ENCODE measurements at places on chromosomes 1 and 21. TPM values are rescaled to one million over a fixed set of nuclear protein-coding genes. Genes with fewer than 3 reads are reported as not detected.
A peak's percentile ranks its signal among the peaks of the same experiment; 100 is the strongest.

DNA sequence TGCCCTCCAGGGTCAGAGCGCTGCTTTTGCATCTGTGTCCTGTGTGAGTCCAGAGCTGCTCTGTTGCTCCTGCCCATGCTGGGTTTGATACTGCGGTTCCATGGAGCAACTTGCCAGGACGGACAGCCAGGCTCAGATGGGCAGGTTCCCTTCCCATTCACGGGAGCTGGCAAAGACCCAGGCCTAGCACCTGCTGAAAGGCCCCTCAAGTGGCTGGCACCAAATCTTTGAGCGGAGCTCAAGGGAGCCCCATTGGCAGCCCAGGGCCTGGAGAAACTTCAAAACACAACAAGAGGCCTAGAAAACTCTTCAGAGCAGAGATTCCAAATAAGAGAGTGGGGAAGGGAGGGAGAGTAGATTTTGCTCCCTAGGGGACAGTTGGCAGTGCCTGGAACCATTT lies 97.2 kb downstream of the ACTL8 start:
- no peaks in the 10 kb centered on the region for H3K4me1 ChIP-seq
- DNase-seq = no peak
- no peak overlapping the region for H3K27ac ChIP-seq
- H3K36me3 ChIP-seq = no peaks in the 10 kb centered on the region
- no peaks in the 10 kb centered on the region for H3K27me3 ChIP-seq

DNA sequence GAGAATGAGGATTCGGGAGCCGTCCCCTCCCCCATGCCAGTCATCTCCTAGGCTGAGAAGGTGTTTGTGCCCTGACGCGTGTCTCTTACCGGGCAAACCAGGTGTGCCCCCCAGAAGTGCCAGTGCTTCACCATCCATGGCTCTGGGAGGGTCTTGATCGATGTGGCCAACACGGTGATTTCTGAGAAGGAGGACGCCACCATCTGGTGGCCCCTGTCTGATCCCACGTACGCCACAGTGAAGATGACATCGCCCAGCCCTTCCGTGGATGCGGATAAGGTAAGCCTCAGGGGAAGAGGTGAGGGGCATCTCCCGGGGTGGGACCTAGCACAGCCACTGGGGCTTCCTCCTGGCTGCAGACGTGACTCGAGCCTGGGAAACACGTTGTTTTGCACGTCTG lies 959 bp downstream of the PADI6 start:
- H3K4me3 ChIP-seq = no peak overlapping the region
- H3K4me1 ChIP-seq = no peaks in the 10 kb centered on the region
- peaks cover 19% of the 10 kb centered on the region for H3K27me3 ChIP-seq
- no peaks in the 10 kb centered on the region for H3K36me3 ChIP-seq
- DNase-seq = no peak

GRCh38 chr1:96998466-96998865 lies 276.9 kb downstream of the PTBP2 start:
- no peak overlapping the region for H3K4me3 ChIP-seq
- H3K27ac ChIP-seq = peak overlapping the region; percentile 98
- no peak for DNase-seq
- H3K27me3 ChIP-seq = no peaks in the 10 kb centered on the region
- H3K36me3 ChIP-seq = no peaks in the 10 kb centered on the region

- H3K4me1 ChIP-seq = no peaks in the 10 kb centered on the region
- H3K27me3 ChIP-seq = no peaks in the 10 kb centered on the region
- no peaks in the 10 kb centered on the region for H3K36me3 ChIP-seq
- H3K27ac ChIP-seq = no peak overlapping the region
These were observed 158.8 kb upstream of the NFIA start for GRCh38 chr1:60923389-60924087.

DNA sequence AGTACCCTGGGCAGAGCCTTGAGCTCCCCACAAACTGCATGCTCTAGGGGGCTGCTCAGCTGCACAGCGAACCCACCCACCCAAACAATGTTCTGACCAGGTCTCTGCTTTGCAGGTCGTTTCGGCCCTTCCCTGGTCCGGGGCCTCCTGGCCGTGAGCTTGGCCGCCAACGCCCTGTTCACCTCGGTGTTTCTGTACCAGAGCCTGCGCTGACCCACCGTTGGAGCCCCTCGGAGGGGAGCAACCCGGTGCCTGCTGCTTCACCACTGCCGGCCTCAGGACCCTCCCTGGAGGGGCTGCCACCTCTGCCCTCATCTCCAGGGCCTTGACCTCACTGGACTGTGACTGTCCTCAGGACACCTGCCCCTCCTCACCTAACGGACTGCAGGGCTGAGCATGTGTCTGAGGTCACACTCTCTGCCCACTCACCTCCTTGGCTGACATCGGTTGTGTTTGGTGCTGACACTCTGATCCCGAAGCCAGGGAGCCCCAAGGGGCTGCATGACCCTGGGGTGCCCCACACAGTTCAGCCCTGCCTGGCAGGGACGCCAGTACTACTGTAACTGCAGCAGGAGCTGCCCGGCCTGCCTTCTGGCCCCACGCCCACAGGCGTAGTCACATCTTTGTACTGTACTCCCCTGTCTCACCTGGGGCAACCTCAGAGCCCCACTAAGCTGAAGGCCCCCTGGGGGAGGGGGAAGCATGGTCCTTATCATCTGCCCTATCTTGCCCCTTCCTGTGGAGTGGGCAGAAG lies 24.3 kb downstream of the TMEM201 start:
- peaks cover 35% of the 10 kb centered on the region for H3K4me1 ChIP-seq
- H3K4me3 ChIP-seq = no peak overlapping the region
- no peak for DNase-seq
- H3K27me3 ChIP-seq = no peaks in the 10 kb centered on the region
- H3K36me3 ChIP-seq = peaks cover 8% of the 10 kb centered on the region

- H3K27ac ChIP-seq = no peak overlapping the region
- no peak overlapping the region for H3K4me3 ChIP-seq
- H3K27me3 ChIP-seq = no peaks in the 10 kb centered on the region
These were observed 72.3 kb downstream of the GALNT2 start for GRCh38 chr1:230139315-230139714.

GRCh38 chr1:110508028-110508940 lies 10.7 kb downstream of the KCNA10 start:
- DNase-seq = no peak
- no peaks in the 10 kb centered on the region for H3K36me3 ChIP-seq
- no peak overlapping the region for H3K4me3 ChIP-seq
- no peak overlapping the region for H3K27ac ChIP-seq
- no peaks in the 10 kb centered on the region for H3K27me3 ChIP-seq
- peaks cover 4% of the 10 kb centered on the region for H3K4me1 ChIP-seq

DNA sequence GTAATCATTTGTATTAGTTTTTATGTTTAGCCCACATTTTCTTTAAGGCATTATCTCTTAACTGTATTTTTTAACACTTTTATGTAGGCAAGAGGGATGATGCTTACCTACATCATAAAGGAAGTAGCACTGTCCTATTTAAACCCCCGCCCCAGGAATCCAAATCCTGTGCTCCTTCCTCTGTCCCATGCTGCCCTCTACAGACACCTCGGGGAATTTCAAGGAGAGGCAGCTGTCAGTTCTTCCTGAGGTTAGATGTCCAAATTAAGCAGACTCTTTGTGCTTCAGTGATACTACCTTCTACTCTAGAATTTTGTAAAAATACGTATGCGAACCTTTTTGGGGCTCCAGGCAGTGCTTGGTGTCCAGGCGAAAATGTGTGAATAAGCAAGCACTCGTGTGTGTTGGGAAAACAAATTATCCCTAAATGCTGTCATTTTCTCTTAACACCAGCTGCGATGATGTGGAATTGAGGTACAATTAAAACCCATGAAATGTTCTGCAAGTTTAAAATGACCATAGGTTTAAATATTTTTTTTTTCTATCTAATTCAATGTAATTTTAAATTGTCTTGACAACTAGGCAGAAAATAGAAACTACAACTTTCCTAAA lies 19.2 kb downstream of the CRCT1 start:
- H3K36me3 ChIP-seq = no peaks in the 10 kb centered on the region
- H3K4me3 ChIP-seq = no peak overlapping the region

DNA sequence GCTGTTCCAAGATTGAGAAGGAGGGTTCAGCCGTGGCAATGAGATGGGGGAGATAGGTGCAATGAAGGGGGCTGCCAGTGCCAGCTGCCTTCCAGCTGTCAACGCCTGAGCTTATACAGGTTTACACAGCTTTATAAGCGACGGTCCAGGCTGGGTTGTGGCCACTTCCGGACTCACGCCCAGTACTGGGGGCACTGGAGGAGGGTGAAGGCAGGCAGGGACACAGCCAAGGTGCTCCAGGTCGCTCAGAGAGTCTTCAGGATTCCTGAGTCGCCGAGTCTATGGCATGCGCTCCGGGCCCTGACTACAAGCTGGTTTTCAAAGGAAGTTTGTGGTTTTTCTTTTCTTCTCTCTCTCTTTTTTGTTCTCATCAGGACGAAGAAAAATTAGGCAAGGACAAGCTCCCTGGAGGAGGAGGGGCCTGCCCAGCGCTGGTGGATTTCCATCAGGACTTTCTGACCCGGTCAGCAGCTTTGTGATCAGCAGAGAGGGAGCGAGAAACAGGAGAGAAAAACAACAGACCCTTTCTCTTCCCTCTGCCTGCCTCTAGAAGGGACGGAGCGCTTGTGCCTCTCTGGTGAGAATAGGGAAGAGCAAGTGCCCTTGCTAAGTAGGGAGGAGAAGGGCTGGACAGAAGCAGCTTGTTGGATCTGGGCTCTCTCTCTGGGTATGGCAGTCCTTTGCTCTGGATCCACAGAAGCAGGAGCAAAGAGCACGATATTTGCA lies at the start of gene MINDY1:
Gene MINDY1 (minus strand): TSS at position 576 of the 726 bp plus-strand sequence. CDS start 4,285 bp downstream, outside the sequence.
- H3K4me3 ChIP-seq = peak within 1 kb of the TSS; percentile 62
- H3K4me1 ChIP-seq = 0 out of 2 replicates have a peak, but pooled peaks cover 6% of the 10 kb centered on the region
- peak; percentile 82 for DNase-seq
- H3K36me3 ChIP-seq = peaks cover 2% of the 10 kb centered on the region
- peak within 1 kb of the TSS; percentile 86 for H3K27ac ChIP-seq

DNA sequence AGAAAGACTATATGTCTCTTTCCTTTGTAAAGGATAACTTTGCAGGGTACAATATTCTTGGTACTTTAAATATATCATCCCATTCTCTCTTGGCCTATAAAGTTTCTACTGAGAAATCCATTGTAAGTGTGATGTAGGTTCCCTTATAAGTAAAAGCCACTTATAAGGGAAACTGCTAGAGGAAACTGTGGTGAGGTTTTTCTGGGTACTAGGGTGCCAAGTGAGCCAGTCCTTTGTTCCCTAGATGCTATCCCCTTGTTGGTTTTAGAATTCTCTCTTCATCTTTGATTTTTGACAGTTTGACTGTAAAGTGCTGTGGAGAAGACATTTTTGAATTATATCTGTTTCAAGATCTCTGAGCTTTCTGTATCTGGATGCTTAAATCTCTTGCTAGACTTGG lies 108.9 kb upstream of the NEK7 start:
- no peaks in the 10 kb centered on the region for H3K36me3 ChIP-seq
- H3K27ac ChIP-seq = no peak overlapping the region
- H3K4me1 ChIP-seq = no peaks in the 10 kb centered on the region
- no peak overlapping the region for H3K4me3 ChIP-seq
- no peak for DNase-seq

- DNase-seq = peak; percentile 28
- no peak overlapping the region for H3K4me3 ChIP-seq
- H3K27ac ChIP-seq = no peak overlapping the region
- H3K4me1 ChIP-seq = no peaks in the 10 kb centered on the region
These were observed 84.6 kb downstream of the VPS13D start for GRCh38 chr1:12314333-12314903.

- H3K27ac ChIP-seq = peak within 1 kb of the TSS; percentile 98
- H3K4me1 ChIP-seq = peaks cover 8% of the 10 kb centered on the region
- peak within 1 kb of the TSS; percentile 96 for H3K4me3 ChIP-seq
- H3K27me3 ChIP-seq = no peaks in the 10 kb centered on the region
- peak; percentile 49 for DNase-seq
These were observed at the start of gene CCDC18 for GRCh38 chr1:93180723-93181613. Gene CCDC18, plus strand, starts transcription at chr1:93180724. Its CDS starts 2,638 bp downstream, at chr1:93183362.

- H3K27ac ChIP-seq = no peak overlapping the region
- H3K27me3 ChIP-seq = peaks cover 56% of the 10 kb centered on the region
- H3K4me1 ChIP-seq = no peaks in the 10 kb centered on the region
- no peak for DNase-seq
These were observed 60.4 kb upstream of the IFNAR2 start for GRCh38 chr21:33169359-33169758.

- H3K4me3 ChIP-seq = no peak overlapping the region
- DNase-seq = peak; percentile 42
- no peaks in the 10 kb centered on the region for H3K27me3 ChIP-seq
- H3K27ac ChIP-seq = no peak overlapping the region
- peaks cover 13% of the 10 kb centered on the region for H3K4me1 ChIP-seq
These were observed 56.3 kb downstream of the SMYD3 start for GRCh38 chr1:246450611-246451251.

DNA sequence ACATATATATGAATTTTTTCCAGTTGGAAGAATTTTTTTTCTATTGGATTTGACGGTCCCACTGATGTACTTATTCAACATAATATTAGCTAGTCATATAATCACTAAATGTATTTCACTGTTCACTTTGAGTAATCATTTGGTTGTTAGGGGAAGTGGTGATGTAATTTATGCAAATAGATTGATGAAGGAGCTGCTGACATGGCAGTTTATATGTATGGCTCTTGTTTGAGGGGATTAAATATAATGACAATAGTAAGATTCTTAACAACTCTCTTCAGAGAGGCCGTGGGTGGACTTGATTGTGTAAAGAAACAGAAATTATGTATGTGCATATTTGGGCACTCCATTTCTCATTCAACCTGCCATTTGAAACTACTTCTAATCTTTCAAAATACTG lies 653.6 kb upstream of the ADGRL4 start:
- DNase-seq = no peak
- no peaks in the 10 kb centered on the region for H3K36me3 ChIP-seq
- no peak overlapping the region for H3K4me3 ChIP-seq
- no peaks in the 10 kb centered on the region for H3K4me1 ChIP-seq

Gene ANXA9
- 0.07 TPM for polyA plus RNA-seq

Gene LRRIQ3
- 0.70 TPM for polyA plus RNA-seq

Gene SLC1A7
- polyA plus RNA-seq = not detected

Gene LRRC38
- polyA plus RNA-seq = not detected
